ENCODE measurements at places on chromosomes 5 and 9. TPM values are rescaled to one million over a fixed set of nuclear protein-coding genes. Genes with fewer than 3 reads are reported as not detected.

PRUNE2 gene
- total RNA-seq: 10.6 TPM

GRCh38 chr5:173329491-173330337, 1.5 kb upstream of the STC2 start:
- peak; percentile 60 for DNase-seq

- no peak for DNase-seq
These were observed 54.5 kb downstream of the PFDN1 start for GRCh38 chr5:140248414-140248813.

ADGRV1 gene
- total RNA-seq: 66.2 TPM

IPPK gene
- total RNA-seq: 6.9 TPM

KIF3A gene
- total RNA-seq: 16.5 TPM

ANKRD34B gene
- total RNA-seq: 0.34 TPM

SPATA31C1 gene
- total RNA-seq: not detected

DNA sequence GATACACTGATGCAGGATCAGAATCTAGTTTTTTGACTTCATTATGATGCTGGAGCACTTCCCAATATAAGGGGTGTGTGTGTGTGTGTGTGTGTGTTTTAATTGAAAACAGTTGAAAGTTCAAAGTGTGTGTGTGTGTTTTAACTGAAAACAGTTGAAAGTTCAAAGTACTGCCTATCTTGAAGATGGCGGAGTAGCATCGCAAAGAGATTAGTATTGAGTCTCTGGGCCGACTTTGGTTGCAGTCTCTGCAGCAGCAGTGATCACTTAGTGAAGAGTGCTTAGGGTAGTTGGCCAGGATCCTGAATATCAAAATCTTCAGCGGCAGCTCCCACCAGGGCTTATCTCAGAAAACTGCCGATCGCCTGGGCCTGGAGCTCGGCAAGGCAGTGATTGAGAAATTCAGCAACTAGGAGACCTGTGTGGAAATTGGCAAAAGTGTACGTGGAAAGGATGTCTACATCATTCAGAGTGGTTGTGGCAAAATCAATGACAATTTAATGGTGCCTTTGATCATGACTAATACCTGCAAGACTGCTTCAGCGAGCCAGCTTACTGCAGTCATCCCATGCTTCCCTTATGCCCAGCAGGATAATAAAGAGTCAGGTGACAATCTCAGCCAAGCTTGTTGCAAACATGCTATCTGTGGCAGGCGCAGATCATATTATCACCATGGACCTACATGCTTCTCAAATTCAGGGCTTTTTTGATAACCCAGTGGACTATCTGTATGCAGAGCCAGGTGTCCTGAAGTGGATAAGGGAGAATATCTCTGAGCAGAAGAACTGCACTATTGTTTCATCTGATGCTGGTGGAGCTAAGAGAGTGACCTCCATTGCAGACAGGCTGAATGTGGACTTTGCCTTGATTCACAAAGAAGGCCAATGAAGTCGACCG, 7.3 kb upstream of the SCAI start:
- no peak for DNase-seq

DNA sequence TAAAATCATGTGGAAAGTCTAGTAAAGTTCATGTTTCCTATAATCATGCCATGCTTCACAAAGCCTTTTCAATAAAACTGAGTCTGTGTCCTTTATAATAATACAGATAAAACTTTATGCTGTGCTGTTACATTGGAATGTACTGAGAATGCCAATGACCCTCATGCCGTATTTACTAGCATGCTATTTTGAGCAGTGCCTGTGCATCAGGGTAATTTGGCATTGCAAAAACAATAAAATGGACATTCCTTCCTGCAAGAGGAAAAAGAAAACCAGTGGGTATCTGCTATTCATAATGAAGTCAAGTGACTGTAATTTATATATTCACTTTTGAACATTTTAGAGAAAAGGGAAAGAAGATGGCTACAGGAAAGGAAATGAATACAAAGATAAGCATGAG, 159.0 kb downstream of the PBX3 start:
- DNase-seq: no peak

GRM6 gene
- not detected for total RNA-seq

- no peak for DNase-seq
These were observed 102.9 kb downstream of the MARCHF11 start for GRCh38 chr5:16076657-16077056.

RABEPK gene
- total RNA-seq: 10.4 TPM

DNA sequence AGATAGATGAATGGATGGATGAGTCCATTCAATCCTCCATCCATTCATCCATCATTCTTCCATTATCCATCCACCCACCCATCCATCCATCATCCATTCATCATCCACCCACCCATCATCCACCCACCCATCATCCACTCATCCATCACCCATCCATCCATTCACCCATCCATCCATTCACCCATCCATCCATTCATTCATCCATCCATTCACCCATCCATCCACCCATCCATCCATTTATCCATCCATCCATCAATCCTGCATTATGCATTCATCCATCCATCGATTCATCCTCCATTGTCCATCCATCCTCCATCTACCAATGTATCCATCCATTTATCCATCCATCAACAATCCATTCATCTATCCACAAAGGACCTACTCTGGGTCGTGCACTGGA, 12.8 kb upstream of the PHYKPL start:
- DNase-seq: no peak

Data from lung (tissue), 17 donors.